Karpas-422 (cell line): ENCODE measurements at places on chromosomes 16 and 17. TPM values are rescaled to one million over a fixed set of nuclear protein-coding genes. Genes with fewer than 3 reads are reported as not detected.
A peak's percentile ranks its signal among the peaks of the same experiment; 100 is the strongest.

GRCh38 chr17:78448356-78448993 is 70.0 kb downstream of the PGS1 start:
- DNase-seq = no peak

DNA sequence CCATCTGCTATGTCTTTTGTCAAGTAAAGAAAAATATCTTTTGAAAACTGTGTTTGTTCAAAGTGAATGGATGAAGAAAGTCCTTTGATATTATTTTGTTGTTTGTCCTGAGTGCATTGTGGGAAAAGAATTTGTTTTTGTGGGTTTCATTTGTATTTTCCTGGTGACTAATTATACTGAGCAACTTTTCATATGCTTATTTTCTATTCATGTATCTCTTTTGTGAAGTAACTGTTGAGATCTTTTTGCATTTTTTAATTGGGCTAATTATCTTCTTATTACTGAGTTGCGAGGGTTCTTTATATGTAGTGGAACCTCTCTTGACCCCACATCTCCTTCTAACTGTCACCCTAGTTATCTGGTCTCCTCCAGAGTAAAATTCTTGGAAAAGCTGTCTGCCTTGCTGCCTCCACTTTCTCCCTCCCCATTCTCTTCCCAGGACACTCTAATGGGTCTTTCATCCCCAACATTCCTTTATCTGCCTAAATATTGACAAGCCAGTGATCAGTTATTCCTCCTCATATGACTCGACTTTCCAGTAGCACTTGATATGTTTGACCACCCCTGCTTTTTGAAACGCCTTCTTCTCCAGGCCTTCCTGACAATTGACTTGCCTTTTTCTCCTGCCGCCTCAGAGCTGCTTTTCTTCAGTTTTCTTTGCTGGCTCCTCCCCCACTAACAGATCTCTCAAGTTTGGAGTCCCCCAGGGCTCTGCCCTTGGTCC is 117.6 kb upstream of the HAS3 start:
- peak; percentile 41 for DNase-seq

- DNase-seq = peak; percentile 35
Measured at GRCh38 chr17:48915459-48916282, 7.5 kb downstream of the UBE2Z start.

The CALB2 gene
- total RNA-seq = not detected in 2 replicates

The QPRT gene
- 39.6 and 45.8 TPM in 2 replicates for total RNA-seq

- DNase-seq = no peak
Measured at GRCh38 chr17:49468811-49469385, 26.2 kb upstream of the NGFR start.
